ENCODE measurements at places on chromosomes 3 and 15.

DNA sequence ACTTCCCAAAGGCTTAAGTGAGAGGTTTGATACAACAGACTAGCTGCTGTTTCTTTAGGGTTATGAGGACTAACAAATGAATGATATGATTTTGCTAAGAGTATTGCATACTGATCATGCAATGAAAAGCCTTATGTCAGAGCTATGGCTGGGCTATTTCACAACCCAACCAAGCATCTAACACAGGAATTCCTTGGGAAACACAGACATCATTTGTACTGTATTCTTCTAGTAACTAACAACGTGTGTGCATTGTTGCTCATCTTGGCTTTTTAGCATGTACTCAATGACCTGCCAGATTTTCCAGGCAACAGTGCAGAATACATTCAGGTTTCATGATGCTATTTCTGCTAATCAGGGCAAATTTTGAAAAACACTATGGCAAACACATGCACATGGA, 19.3 kb downstream of the PDZRN3 start:
- no peak for DNase-seq

DNA sequence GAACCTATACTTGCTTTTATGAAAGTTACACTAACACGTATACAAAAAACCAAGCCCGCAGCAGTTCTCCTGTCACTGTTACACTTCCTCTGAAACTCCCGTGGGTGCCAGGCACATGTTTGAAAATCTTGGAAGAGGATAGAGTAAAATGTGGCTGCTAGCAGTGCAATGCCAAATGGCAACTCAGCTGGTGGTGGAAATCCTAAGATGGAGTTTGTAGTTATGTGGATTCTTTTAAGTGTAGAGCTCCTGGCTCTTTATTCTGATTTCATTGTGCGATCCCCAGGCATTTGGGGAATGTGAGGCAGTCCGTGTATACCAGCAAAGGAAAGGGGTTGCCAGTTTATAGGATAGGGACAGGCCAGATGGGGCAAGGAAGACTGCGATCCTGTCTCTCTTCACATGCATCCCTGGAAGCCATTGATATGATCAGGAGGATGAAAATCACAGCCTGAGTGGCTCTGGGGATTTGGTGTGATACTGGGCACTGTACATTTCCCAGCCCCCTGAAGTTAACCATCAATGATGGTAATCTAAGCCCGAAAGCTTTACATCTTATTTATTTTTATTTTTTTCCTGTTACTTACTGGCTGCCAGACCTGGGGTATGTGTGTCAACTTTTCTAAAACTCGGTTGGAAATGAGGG, 1.1 kb downstream of the STAC start:
- no peak for DNase-seq

GRCh38 chr15:68543165-68544008, 35.4 kb upstream of the CORO2B start:
- DNase-seq, result no peak

DNA sequence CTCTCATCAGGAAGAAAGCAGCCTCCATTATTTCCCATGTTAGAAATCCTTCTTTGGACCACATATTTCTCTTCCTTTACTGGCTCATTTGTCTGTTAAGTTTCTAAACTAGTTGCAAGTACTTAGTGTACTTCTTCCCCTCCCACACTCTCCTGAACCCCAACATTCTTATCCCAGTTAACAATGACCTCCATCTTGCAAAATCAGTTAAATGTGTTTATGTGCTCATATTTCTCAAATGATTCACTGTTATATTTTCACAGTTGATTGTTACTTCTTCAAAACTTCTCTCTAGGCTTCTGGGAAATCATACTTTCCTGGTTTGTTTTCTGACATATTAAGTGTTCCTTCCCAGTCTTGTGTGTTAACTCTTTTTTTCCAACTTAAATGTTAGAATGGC, 856.9 kb downstream of the EPHA3 start:
- no peak for DNase-seq

- DNase-seq, result peak; percentile 24
Observed at GRCh38 chr3:115217678-115218451, 70.8 kb upstream of the ZBTB20 start.

- DNase-seq, result no peak
Observed at GRCh38 chr3:44948239-44948638, 27.7 kb downstream of the ZDHHC3 start.

GRCh38 chr3:128497305-128498126, 4.5 kb upstream of the GATA2 start:
- peak; percentile 79 for DNase-seq

DNA sequence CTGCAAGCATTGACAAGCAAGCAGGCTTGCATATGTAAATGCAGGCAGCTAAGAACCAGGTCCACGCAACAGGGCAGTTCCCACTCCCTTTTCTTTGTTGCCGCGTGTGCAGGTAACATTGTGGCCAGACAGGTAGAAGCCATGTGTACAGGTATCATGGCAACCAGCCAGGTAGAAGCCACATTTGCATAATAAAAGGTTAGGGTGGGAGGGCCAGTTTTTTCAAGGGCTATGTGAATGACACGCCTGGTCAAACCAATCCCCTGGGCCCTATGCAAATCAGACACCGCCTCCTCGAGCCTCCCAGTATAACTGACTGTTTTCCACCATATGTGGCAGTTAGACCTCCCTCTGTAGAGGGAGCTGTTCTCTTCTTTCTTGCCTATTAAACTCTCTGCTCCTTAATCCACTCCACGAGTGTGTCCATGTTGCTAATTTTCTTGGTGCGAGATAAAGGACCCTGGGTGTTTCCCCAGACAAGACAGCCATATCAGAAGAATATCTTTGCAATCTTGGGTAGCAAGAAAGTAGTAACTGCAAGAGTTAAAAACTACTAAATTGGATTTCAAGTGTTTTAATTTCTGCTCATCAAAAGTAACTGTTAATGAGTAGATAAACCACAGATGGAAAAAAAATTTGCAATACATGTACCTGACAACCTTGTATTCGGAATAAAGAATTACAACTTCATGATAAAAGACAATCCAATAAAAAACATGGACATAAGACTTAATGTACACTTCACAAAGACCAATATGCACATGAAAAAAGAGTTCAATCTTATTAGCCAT, 21.8 kb downstream of the PCOLCE2 start:
- DNase-seq, result no peak

DNA sequence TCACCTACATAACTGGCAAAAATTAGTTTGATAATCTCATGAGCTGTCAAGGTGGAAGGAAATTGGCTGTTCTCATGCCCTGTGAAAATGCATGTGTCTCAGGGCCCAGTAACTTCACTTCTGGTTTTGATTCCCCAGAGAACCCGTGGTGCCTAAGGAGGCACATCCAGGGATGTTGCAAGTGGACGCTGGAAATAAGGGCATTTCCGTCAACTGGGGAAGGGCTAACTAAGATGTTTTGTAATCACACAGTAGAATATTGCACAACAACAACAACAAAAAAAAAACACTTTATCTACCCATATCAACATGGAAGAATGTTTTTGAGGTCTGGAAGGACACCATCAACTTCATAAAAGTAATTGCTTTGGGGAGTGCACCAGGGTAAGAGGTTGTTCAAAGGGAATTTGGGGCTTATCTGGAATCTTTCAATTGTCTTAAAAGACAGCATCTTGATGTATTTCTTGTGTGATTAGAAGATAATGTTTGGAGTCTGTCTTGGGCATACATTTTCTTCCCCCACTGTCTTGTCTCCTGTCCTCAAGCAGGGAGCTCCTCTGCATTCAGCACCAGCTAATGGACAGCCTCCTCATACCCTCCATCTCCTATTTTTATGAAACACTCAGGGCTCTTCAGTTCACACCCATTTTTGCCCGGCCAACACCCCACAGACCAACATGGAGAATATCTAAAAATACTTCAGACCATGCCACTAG, 37.2 kb upstream of the PRR20G start:
- DNase-seq, result no peak

GRCh38 chr3:50487181-50487580, 16.3 kb downstream of the CACNA2D2 start:
- no peak for DNase-seq

GRCh38 chr3:187830181-187830580, 84.9 kb upstream of the BCL6 start:
- no peak for DNase-seq

DNA sequence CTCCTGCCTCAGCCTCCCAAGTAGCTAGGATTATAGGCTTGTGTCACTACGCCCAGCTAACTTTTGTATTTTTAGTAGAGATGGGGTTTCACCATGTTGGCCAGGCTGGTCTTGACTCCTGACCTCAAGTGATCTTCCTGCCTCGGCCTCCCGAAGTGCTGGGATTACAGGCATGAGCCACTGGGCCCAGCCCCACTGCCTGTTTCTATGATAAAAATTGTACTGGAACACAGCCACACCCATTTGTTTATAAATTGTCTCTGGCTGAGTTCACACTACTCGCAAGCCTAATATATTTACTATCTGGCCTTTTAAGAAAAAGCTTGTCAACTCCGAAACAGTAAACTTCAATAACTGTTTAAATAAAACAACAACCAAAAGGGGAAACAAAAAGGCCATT, 309.4 kb upstream of the WNT5A start:
- no peak for DNase-seq

GRCh38 chr3:47134311-47134710, 29.6 kb downstream of the SETD2 start:
- no peak for DNase-seq

GRCh38 chr3:138691351-138691750, 82.8 kb downstream of the FAIM start:
- no peak for DNase-seq

- DNase-seq, result no peak
Observed at GRCh38 chr15:57312318-57313133, 63.8 kb upstream of the CGNL1 start.

GRCh38 chr3:53074761-53075742, 29.2 kb upstream of the SFMBT1 start:
- DNase-seq, result no peak

DNA sequence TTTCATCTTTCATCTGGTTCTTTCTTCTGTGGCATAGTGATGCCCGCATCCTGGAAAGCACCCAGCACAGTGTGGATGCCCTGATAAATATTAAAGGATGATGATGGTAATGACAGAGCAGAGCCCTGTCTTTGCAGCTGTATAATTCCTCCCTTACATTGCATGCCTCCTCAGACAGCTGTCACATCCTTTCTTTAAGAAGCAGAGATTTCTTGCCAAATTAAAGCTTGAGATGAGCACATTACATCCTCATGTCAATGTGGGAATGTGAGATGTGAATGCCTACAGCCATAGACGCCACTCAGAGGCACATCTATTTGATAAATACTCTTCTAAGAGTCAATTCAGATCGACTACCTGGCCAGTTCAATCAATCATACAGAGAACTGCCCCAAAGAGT, 642.0 kb downstream of the ZNF385D start:
- DNase-seq, result no peak

DNA sequence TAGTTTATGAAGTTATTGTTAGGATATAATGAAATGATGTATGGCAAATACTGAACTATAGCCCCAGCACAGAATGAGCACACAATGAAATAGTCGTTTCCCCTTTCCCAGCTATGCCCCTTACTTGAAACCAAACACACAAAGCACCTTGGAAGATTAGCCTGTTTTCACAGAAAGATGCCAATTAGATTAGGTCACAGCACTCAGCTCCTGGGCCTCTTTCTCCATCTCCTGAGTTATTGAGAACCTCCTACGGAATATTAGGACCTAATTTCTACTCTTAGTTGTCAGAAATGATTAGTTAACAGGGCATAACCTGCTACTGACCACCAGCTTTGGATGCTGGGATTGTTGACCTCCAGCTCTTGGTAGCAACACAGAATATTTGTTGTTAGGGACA, 269.4 kb upstream of the ROPN1 start:
- DNase-seq, result no peak

DNA sequence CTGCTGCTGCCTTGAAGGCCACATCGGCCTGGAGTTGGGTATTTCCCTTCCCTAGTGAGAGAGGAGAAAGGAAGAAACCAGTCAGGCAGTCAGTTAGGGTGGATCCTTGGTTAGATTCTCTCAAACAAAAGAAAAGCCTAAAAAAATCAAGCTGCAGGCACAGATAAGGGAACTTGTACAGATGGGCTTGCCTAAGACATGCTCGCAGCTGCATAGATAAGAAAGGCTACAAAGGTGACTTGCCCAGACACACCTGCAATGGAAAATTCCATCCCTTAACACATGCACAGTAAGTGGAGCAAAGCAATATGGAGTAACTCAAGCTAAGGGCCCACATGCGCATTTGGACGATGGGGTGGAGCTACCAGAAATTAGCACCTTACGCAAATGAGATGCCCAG, 199.7 kb upstream of the ARPP21 start:
- no peak for DNase-seq

All from posterior cingulate gyrus (tissue), 11 donors.